ENCODE measurements at places on chromosomes 2 and 18. TPM values are rescaled to one million over a fixed set of nuclear protein-coding genes. Genes with fewer than 3 reads are reported as not detected.

DNAJC5G gene
- total RNA-seq, result 0.18 TPM

DNA sequence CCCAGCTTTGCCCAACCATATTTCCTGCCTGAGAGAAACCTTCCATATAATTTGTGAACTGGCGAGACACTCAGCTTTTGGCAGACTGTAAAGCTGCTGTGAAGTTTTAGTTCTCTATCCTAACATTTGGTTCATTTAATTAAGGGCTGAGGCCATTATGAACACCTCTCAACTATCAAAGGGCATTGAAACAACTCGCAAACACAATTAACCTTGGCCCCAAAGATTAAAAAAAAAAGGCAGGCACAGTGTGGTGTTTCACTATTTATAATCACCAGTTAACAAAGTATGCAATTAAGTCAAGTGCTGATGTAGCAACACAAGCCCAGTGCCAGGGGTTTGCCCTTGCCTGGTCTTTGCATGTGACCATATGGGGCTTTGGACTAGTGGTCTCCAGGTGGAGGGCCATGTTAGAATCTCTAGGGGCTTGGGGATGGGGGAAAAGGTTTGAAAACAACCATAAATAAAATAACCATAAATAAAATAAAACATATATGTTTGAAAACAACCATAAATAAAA is 297.6 kb upstream of the SKOR2 start:
- H3K4me3 ChIP-seq, result no peak overlapping the region
- no peak overlapping the region for H3K27ac ChIP-seq
- no peaks in the 10 kb centered on the region for H3K36me3 ChIP-seq
- H3K27me3 ChIP-seq, result peaks cover 62% of the 10 kb centered on the region
- no peaks in the 10 kb centered on the region for H3K4me1 ChIP-seq

DNA sequence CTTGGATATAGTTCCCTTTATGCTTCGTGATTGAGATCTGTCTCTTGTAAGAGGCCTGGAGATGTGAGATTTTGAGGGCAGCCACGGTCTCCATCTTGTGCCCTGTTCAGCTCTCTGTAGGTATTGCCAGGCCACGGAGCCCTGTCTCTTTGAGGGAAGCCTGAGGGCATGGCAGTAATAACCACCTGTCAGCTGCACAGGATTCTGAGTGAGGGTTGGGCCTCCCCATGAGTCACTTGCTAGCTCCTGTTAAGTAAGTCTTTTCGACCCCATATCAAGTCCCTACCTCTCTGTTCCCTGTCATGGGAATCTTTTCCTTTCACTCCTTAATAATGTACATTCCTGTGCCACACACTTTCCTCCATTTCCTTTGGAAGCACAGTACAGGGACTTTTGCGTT is 20.4 kb downstream of the LYPD6B start:
- no peaks in the 10 kb centered on the region for H3K36me3 ChIP-seq
- DNase-seq, result no peak
- H3K27me3 ChIP-seq, result no peaks in the 10 kb centered on the region
- H3K4me1 ChIP-seq, result peaks cover 32% of the 10 kb centered on the region
- no peak overlapping the region for H3K4me3 ChIP-seq
- H3K27ac ChIP-seq, result no peak overlapping the region

DNA sequence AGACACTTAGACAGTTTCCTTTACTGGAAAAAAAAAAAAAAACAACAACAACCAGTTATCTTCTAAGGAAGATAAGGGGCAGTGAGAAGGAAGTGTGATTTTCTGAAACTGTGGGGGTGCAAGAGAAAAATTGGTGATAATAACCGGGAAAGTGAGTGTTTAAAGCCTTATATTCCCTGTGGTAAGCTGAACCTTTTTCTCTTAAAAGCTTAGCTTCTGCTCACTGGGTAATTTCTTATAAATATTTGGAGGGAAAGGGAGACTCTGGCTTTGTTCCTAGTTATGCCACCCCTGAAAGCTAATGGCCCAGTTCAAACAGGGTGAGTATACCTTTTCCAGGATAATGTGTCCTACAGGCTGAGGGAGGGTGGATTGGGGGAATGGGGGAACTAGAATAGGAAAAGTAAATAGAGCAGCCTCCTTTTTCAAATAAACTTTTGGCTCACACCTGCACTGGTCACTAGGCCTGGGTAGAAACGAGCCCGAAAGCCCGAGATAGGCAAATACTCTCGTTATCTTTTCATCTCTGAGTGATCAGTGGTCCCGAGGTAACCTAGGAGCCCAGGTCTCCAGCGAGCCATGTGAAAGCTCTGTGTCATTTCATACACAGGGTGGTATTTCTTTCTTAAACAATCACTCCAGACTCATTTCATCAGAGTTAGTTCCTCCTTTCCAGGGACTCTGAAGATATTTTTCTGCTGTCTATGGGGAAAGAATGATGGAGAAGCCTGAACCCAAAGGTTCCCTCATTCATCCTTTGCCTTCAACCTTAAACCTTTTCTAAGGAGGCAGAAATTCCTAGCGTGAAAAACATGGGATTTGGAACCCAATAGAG is 15.5 kb upstream of the SRBD1 start:
- no peak for DNase-seq
- no peak overlapping the region for H3K27ac ChIP-seq
- H3K36me3 ChIP-seq, result no peaks in the 10 kb centered on the region

DNA sequence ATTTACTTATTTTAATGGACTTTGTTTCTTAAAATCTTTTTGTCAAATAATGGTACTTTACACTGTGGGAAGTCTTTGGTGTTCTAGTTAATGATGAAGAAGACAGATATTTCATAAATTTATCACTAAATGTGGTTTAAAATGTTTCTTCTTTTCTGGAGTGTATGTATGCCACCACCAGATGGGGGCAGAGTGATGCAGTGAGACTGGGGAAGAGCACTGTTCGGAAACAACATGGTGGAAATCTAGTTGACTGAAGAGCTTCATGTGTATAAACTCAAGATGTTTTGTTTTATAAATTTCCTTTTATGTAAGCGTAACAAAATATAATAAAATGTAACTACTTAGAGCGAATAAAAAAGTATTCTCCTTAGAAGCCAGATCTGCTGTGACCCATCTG is 195.1 kb downstream of the KCNE4 start:
- no peak overlapping the region for H3K4me3 ChIP-seq
- no peak overlapping the region for H3K27ac ChIP-seq
- no peaks in the 10 kb centered on the region for H3K4me1 ChIP-seq
- H3K36me3 ChIP-seq, result peaks cover 7% of the 10 kb centered on the region
- no peaks in the 10 kb centered on the region for H3K27me3 ChIP-seq
- DNase-seq, result no peak

MEP1B gene
- 0.18 TPM for total RNA-seq

DNA sequence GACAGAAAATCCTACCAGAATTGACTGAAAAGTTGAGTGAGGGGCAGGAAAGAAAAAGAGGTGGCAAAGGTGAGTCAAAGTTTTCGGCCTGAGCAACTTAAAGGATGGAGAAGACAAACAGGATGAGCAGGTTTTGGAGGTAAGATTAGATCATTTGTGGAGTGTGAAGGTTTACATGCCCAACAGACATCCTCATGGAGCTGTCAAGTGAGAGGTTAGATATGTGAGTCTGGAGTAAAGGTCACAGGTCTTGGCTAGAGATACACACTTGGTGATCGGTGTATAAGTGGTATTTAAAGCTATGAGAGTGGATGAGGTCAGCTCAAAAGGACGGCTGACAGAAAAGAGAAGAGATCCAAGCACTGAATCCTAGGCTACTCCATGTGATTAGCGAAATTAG is 11.1 kb upstream of the MYL12A start:
- H3K4me1 ChIP-seq, result no peaks in the 10 kb centered on the region

- no peaks in the 10 kb centered on the region for H3K27me3 ChIP-seq
- no peak overlapping the region for H3K4me3 ChIP-seq
Observed at GRCh38 chr2:211503856-211504255, 947.5 kb downstream of the CPS1 start.

- no peaks in the 10 kb centered on the region for H3K27me3 ChIP-seq
- H3K4me3 ChIP-seq, result no peak overlapping the region
- peaks cover 73% of the 10 kb centered on the region for H3K4me1 ChIP-seq
- H3K27ac ChIP-seq, result peak overlapping the region; percentile 95
- peaks cover 5% of the 10 kb centered on the region for H3K36me3 ChIP-seq
- no peak for DNase-seq
Observed at GRCh38 chr2:15892151-15892880, 48.0 kb upstream of the MYCN start.

GREB1L gene
- total RNA-seq, result 25.5 TPM

DNA sequence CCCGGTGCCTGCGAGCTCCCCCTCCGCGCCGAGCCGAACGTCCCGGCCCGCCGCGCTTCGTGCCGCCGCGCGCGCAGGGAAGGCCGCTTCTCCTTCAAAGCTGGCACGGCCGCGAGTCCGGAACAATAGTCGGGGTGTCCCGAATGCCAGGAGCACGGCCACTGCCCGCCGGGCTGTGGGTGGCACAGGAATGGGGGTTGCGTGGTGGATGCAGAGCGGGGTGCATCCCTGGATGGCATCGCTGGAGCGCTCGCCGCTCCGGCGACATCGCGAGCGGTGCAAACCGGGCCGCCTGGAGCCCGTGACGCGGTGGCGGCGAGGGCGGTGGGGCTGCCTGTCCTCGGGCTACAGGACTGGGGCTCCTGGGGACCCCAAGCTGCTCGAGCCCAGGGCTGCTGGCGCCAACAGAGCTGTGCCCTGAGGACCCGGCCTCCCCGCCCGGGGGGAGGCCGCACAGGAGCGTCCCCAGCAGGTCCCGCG is 1.1 kb upstream of the SATB2 start:
- peak overlapping the region; percentile 95 for H3K4me3 ChIP-seq
- no peaks in the 10 kb centered on the region for H3K36me3 ChIP-seq
- peaks cover 28% of the 10 kb centered on the region for H3K4me1 ChIP-seq

EPB41L3 gene
- 59.9 TPM for total RNA-seq

DNA sequence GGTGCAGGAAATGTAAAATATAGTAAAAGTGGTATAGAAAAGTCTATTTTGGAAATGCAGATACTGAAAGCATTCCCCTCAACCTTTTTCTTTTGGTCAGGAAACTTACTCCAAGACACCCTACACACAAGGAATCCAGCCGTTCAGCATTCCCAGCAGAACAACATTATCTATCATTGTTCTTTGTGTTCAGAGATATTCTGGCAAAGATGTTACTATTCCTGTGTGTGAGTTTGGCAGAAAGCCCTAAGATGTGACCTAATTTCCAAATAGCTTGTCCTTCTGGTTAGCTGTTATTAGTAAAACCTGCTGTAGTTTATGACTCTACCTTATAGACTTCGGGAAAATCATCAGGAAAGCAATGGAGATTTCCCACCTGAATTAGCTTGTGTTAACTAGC is 78.1 kb upstream of the PELI1 start:
- H3K36me3 ChIP-seq, result no peaks in the 10 kb centered on the region
- no peak for DNase-seq
- peak overlapping the region; percentile 14 for H3K4me3 ChIP-seq
- H3K4me1 ChIP-seq, result peaks cover 50% of the 10 kb centered on the region
- H3K27me3 ChIP-seq, result no peaks in the 10 kb centered on the region

DNA sequence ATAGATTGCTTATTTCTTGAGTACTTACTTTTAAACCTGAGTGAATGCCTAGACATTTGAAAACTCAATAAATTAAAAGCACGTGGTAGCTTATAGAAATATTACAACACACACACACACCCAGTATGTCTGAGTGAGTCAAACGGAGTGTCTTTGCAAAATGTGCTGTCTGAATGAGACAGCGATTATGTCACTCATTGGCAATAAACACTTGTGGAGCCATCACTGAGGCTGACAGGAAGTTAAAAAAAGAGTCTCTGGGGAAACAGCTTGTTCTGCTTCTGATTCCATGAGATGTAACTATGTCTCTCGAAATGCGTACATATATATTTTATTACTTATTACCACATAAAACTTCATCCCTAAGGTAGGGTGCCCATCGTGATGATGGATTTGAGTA is 22.3 kb upstream of the VPS4B start:
- H3K4me3 ChIP-seq, result no peak overlapping the region
- peaks cover 2% of the 10 kb centered on the region for H3K27me3 ChIP-seq
- H3K4me1 ChIP-seq, result no peaks in the 10 kb centered on the region
- H3K27ac ChIP-seq, result no peak overlapping the region
- H3K36me3 ChIP-seq, result no peaks in the 10 kb centered on the region

GRCh38 chr18:62460851-62461300 is 61.9 kb upstream of the ZCCHC2 start:
- H3K36me3 ChIP-seq, result no peaks in the 10 kb centered on the region
- peaks cover 5% of the 10 kb centered on the region for H3K4me1 ChIP-seq
- no peaks in the 10 kb centered on the region for H3K27me3 ChIP-seq
- no peak overlapping the region for H3K4me3 ChIP-seq

- H3K4me3 ChIP-seq, result peak within 1 kb of the TSS; percentile 57
- H3K36me3 ChIP-seq, result peaks cover 5% of the 10 kb centered on the region
- no peak within 1 kb of the TSS for H3K27ac ChIP-seq
- H3K4me1 ChIP-seq, result peaks cover 35% of the 10 kb centered on the region
- H3K27me3 ChIP-seq, result no peaks in the 10 kb centered on the region
Observed at GRCh38 chr2:240557808-240558207, at the start of gene ANKMY1. Gene ANKMY1, minus strand, starts transcription at chr2:240557988. Its CDS starts 653 bp downstream, at chr2:240557335.

DNA sequence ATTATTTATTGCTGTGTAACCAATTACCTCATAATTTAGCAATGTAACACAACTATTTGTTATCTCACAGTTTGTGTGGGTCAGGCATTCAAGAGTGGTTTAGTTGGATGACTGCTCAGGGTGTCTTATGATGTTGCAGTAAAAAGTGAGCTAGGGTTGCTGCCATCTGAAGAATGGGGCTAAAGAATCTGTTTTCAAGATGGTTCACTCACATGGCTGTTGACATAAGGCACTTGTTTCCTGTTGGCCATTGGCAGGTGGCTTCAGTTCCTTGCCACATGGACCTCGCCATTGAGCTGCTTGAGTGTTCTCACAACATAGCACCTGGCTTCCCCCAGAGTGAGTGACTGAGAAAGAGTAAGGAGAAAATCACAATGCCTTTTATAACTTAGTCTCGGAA is 123.2 kb downstream of the TMEM17 start:
- H3K4me3 ChIP-seq, result no peak overlapping the region
- peak overlapping the region; percentile 90 for H3K27ac ChIP-seq
- no peak for DNase-seq
- peaks cover 3% of the 10 kb centered on the region for H3K36me3 ChIP-seq

- no peaks in the 10 kb centered on the region for H3K27me3 ChIP-seq
- no peak overlapping the region for H3K4me3 ChIP-seq
- no peak for DNase-seq
- peaks cover 7% of the 10 kb centered on the region for H3K4me1 ChIP-seq
- H3K36me3 ChIP-seq, result no peaks in the 10 kb centered on the region
Observed at GRCh38 chr2:117057016-117057415, 757.5 kb upstream of the DDX18 start.

PPIL3 gene
- total RNA-seq, result 51.1 TPM

GRCh38 chr2:118903551-118904479 is 38.2 kb upstream of the MARCO start:
- no peaks in the 10 kb centered on the region for H3K4me1 ChIP-seq
- DNase-seq, result no peak
- H3K27ac ChIP-seq, result no peak overlapping the region
- H3K4me3 ChIP-seq, result no peak overlapping the region

DNA sequence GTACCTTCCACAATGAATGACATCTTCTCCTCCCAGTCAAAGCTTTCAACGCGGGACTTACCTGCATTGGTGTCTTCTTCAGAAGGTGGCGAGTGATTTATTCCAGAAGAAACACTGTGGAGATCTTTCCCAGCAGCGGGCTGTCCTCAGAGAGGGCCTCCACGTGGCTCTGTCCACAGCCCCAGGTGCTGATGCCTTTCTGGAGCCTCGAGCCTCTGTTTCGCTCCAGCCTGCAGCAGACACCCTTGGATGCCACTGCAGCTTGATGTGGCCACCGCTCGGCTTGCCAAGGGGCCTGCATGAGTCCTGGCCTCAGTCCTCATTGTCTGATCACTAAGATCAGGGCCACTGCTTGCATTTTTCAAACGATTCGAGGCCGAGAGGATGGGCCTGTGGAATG is 46.6 kb upstream of the GALR1 start:
- H3K4me1 ChIP-seq, result peaks cover 7% of the 10 kb centered on the region
- H3K4me3 ChIP-seq, result no peak overlapping the region
- DNase-seq, result no peak
- no peak overlapping the region for H3K27ac ChIP-seq
- H3K27me3 ChIP-seq, result peaks cover 30% of the 10 kb centered on the region

Measured in mesothelial cell of epicardium (in vitro differentiated cells).